NCI-H82 (cell line): ENCODE measurements at places on chromosomes 7 and 10.
A peak's percentile ranks its signal among the peaks of the same experiment; 100 is the strongest.

GRCh38 chr7:114343949-114344708, 70.5 kb upstream of the FOXP2 start:
- no peak for DNase-seq

- DNase-seq = no peak
Measured at GRCh38 chr10:35451151-35452016, 115.1 kb downstream of the CCNY start.

DNA sequence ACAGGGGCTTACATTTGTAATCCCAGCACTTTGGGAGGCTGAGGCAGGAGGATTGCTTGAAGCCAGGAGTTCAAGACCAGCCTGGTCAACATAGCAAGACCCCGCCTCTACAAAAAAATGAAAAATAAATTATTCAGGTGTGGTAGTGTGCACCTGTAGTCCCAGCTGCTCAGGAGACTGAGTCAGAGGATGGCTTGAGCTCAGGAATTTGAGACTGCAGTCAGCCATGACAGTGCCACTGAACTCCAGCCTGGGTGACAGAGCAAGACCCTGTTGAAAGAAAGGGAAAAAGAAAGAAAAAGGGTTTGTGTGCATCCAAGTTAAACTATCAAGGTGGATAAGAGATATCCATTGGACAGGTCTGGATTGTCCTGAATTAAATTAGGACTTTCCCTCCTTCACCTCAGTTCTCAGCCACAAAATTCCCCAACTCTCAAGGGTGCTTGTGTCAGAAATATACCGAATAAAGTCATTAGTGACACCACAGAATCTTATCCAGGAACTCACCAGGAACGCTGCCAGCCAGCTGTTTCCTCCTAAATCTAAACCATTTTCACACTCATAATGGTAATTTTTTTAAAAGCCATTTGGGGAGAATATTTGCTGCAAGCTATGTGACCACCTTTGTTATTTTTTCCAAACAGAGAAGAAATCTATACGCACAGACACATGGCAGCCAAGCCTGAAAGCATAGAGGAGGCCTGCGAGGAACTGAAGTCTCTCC, 12.0 kb downstream of the AFAP1L2 start:
- no peak for DNase-seq

DNA sequence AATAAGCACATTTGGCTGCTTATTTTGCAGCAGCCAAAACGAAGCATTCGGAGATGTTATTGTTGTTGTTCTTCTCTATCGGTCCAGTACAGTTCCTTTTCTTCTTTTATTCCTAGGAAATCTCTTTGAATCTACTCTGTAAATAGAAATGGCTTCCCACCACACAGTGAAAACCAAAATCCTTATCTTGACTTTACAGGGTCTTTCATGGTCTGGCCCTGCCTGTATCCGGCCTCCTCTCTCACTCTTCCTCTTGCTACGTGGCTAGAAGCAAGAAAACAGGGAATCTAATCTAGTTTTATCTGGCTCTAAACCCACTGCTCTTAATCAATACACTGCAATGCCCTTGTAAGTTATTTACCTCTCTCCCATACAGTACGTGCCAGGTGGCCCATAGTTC, 926.0 kb upstream of the C7orf33 start:
- no peak for DNase-seq

GRCh38 chr7:116148108-116148507, 62.2 kb upstream of the TES start:
- no peak for DNase-seq

- DNase-seq = no peak
Measured at GRCh38 chr10:103610083-103610472, 116.6 kb downstream of the NEURL1 start.

DNA sequence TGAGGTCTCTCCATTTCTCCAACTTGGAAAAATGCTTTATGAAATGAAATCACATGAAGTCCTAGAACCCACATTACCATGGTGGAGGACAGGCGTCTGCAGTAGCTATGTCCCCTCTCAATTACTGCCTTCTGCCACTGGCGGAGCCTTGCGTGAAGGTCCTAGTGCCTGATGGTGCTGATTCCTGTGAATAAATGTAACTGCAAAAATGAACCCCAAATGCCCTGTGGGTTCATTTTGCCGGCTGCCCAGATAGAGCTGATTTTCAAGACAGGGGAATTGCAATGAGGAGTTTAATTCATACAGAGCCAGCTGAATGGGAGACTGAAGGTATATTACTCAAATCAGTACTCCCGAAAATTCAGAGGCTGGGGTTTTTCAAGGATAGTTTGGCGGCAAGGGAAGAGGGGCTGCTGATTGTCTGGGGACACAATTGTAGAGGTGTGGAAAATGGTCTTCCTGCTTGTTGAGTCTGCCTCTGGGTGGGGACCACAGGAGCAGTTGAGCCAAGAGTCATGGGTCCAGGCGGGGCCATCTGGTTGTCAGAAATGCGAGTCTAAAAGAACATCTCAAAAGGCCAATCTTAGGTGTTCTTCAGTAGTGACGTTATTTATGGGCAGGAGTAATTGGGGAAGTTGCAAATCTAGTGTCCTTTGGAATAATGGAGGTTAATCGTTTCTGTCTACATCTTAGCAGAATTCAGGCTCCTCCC, 13.5 kb downstream of the PRF1 start:
- DNase-seq = no peak

- DNase-seq = no peak
Measured at GRCh38 chr10:58886406-58886805, 290.0 kb upstream of the PHYHIPL start.

GRCh38 chr10:61896854-61897661, 4.4 kb upstream of the ARID5B start:
- DNase-seq = peak; percentile 81

DNA sequence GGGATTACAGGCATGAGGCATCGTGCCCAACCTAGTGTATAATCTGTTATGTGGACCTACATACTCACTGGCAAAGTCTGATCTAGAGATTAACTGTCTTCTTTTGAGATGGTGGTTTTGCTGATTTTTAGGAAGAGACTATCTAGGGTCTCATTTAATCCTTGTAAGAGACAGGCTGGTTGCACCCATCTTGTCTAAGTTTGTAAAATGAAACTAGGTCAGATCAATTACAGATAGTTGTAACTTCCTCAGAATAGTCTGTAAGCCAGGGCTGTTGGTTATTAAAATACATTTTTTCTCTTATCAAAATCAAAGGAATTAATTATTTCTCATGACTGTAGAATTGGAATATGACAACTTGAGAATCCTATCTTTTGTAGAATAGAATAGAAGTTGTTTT, 64.6 kb upstream of the RPA3 start:
- peak; percentile 72 for DNase-seq

DNA sequence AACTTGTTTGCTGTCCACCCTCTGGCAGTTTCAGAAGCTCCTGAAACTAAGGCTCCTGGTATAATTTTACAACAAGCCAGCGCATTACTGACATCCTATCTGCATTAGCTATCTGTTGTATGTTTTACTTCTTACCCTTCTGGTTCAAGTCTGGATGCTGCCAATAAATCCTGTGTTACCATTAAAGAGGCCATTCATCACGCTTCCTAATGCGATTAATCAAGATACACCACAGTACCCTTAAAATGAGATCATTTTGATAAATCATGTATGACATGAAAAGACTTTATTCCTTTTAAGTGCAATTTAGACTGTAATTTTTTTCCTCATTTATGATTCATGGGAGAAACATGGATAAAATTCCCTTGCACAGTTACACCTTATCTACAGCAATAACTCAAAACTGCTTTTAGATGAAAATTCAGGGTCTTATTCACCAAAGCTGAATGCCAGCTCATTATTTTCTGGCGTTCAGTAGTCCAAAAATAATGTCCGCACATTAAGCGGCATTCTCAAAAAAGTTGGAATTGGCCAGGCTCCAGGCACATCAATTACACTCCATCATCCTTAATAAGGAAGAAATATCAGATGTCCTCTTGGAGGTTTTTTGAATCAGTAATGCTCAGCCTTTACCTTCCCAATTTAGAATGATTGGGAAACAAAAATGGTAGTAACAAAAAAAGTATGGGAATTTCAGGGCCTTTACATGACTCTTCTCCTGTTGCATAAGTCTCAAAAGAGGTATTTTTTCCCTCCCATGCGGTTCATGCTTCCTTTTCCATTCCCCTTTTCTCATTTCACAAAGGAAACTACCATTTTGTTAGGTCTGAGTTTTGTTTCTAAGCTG, 878.5 kb downstream of the LRMDA start:
- DNase-seq = peak; percentile 85
